ENCODE measurements at places on chromosomes 6 and 20. TPM values are rescaled to one million over a fixed set of nuclear protein-coding genes. Genes with fewer than 3 reads are reported as not detected.

Gene MPC1
- polyA plus RNA-seq = 70.2 TPM

Gene C4A
- 69.9 TPM for polyA plus RNA-seq

DNA sequence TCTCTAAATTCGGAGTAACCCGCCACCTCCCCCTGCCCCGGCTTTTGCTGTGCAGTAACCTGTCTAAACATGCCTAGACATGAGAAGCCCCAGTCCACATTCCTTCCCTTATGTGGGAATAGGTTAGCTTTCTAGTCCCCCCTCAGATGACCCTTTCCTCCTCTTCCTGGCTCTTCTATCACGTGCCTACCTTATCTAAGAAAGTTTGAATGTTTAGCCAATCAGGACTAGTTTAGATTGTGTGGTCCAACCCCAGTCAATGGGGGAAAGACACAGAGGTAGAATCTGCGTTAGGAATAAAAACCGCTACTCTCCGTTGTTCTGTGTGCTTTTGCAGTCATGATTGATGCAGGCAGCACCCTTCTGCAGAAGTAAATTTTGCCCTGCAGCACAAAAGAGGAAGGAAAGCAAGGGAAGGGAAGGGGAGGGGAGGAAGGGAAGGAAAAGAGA lies 69.0 kb upstream of the CD93 start:
- DNase-seq = no peak
- H3K36me3 ChIP-seq = no peaks in the 10 kb centered on the region
- no peak overlapping the region for H3K4me3 ChIP-seq
- peaks cover 18% of the 10 kb centered on the region for H3K4me1 ChIP-seq
- no peak overlapping the region for H3K27ac ChIP-seq

GRCh38 chr6:25397406-25397805 lies 118.2 kb downstream of the CARMIL1 start:
- H3K4me1 ChIP-seq = no peaks in the 10 kb centered on the region
- H3K27ac ChIP-seq = no peak overlapping the region
- DNase-seq = no peak
- H3K27me3 ChIP-seq = no peaks in the 10 kb centered on the region
- no peaks in the 10 kb centered on the region for H3K36me3 ChIP-seq

Gene PROKR2
- not detected for polyA plus RNA-seq

- H3K27ac ChIP-seq = no peak overlapping the region
- H3K4me1 ChIP-seq = no peaks in the 10 kb centered on the region
- H3K36me3 ChIP-seq = no peaks in the 10 kb centered on the region
- H3K4me3 ChIP-seq = no peak overlapping the region
Observed at GRCh38 chr6:47919875-47920274, 138.0 kb downstream of the OPN5 start.

Gene FIG4
- polyA plus RNA-seq = 11.8 TPM

DNA sequence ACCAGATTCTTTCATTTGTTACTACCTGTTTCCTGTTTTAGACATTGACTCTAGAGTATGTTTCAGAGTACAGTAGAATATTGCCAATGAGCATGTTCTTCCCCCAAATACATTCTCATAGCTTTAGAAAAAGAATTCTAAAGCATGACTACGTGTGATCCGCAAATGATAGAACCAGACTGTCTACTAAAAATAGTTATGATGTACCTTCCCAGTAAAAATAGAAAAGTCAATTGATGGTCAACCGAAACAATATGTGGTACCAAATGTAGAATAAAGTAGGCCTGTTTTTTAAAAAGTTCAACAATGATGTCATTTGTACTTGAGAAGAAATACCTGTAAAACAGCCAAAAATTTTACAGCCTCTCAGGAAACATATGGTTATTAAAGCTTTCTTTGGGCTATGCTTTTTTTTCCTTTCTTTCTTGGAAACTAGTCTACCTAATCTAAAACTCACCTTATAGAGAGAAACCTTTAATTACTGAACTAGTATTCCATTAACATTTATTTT lies 130.1 kb upstream of the MTHFD1L start:
- H3K4me1 ChIP-seq = no peaks in the 10 kb centered on the region
- no peaks in the 10 kb centered on the region for H3K27me3 ChIP-seq
- H3K27ac ChIP-seq = no peak overlapping the region
- no peaks in the 10 kb centered on the region for H3K36me3 ChIP-seq
- no peak overlapping the region for H3K4me3 ChIP-seq

DNA sequence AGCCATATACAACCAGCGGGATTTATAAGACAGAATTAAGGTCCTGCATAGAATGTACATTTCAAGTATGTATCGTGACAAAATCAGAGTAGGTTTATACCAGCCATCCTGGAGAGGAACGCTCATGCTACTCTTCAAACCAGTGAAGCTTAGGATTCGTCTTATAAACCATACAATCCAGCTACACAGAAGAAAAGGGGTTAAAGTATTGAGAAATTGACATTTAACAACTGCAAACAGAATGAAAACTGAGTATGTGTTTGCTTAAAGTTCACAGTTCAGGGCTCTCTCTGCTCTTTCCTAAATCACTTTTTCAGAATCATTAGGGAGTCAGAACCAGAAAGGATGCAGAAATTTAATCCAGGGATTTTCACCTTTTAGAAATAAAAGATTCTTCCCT lies 17.9 kb downstream of the ADAT2 start:
- no peak overlapping the region for H3K4me3 ChIP-seq
- no peak for DNase-seq
- H3K4me1 ChIP-seq = peaks cover 3% of the 10 kb centered on the region
- H3K27ac ChIP-seq = no peak overlapping the region
- H3K27me3 ChIP-seq = no peaks in the 10 kb centered on the region

DNA sequence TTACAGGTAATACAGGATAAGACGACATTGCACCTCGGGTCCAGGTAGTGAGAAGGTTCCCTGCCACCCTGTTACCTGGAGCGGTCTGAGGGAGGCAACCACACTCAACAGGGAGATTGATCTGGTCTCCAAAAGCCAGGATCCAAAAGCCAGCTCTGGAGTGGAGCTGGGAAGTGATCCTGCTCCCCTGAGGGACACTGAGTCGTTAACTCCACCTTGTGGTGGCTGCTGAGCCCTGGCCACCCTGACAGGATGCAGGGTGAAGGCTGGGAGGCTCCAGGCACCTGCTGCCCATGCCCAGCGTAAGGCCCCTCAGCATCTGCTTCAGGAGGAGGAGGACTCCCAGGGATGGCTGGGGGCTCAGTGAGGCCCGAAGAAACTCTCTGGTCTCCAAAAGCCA lies 38.7 kb upstream of the SLC22A2 start:
- no peak overlapping the region for H3K4me3 ChIP-seq
- no peak overlapping the region for H3K27ac ChIP-seq
- no peaks in the 10 kb centered on the region for H3K27me3 ChIP-seq
- peaks cover 7% of the 10 kb centered on the region for H3K4me1 ChIP-seq

GRCh38 chr20:54433636-54434035 lies 41.8 kb upstream of the DOK5 start:
- H3K27me3 ChIP-seq = no peaks in the 10 kb centered on the region
- no peaks in the 10 kb centered on the region for H3K36me3 ChIP-seq
- no peaks in the 10 kb centered on the region for H3K4me1 ChIP-seq
- no peak overlapping the region for H3K4me3 ChIP-seq
- no peak for DNase-seq

- no peaks in the 10 kb centered on the region for H3K4me1 ChIP-seq
- H3K4me3 ChIP-seq = no peak overlapping the region
- no peak for DNase-seq
- H3K36me3 ChIP-seq = no peaks in the 10 kb centered on the region
- peaks cover 2% of the 10 kb centered on the region for H3K27me3 ChIP-seq
Observed at GRCh38 chr6:250676-251075, 41.6 kb upstream of the DUSP22 start.

Gene CMTR1
- polyA plus RNA-seq = 22.6 TPM

DNA sequence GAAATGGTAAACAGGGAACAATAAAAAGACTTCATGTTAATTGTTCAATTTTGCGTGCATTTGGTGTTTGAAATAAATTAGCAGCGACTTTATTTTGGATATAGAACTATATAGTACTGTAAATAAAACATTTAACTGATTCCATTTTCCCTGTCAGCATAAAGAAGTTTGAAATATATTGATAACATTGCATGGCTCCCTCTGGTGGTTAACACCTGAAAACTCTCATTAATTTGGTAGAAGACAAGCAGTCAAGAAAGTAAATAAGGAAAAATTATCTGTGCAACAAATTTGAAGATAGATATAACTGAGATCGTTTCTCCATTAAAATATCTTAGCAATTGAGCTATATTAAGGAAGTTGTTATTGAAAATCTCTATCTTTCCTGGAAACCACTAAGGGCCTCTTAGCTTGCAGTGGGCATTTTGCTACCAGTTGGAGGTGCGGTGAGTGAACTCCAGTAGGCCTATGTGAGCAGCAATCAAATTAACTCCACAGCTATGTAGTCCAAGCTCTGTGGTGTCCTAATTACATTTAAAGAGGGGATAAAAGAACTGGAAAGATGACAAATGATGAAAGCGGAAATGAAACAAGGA lies 435.7 kb upstream of the FKBP1C start:
- H3K27me3 ChIP-seq = no peaks in the 10 kb centered on the region
- no peaks in the 10 kb centered on the region for H3K36me3 ChIP-seq
- no peak overlapping the region for H3K4me3 ChIP-seq
- H3K27ac ChIP-seq = no peak overlapping the region
- H3K4me1 ChIP-seq = no peaks in the 10 kb centered on the region
- DNase-seq = peak; percentile 51

Gene RBM24
- polyA plus RNA-seq = 0.39 TPM

Gene SLC26A8
- not detected for polyA plus RNA-seq
